ENCODE measurements at places on chromosomes 6 and 20. TPM values are rescaled to one million over a fixed set of nuclear protein-coding genes. Genes with fewer than 3 reads are reported as not detected.

The GMPR gene
- 4.4 TPM for total RNA-seq

The GTSF1L gene
- not detected for total RNA-seq

The EHMT2 gene
- total RNA-seq = 25.9 TPM

DNA sequence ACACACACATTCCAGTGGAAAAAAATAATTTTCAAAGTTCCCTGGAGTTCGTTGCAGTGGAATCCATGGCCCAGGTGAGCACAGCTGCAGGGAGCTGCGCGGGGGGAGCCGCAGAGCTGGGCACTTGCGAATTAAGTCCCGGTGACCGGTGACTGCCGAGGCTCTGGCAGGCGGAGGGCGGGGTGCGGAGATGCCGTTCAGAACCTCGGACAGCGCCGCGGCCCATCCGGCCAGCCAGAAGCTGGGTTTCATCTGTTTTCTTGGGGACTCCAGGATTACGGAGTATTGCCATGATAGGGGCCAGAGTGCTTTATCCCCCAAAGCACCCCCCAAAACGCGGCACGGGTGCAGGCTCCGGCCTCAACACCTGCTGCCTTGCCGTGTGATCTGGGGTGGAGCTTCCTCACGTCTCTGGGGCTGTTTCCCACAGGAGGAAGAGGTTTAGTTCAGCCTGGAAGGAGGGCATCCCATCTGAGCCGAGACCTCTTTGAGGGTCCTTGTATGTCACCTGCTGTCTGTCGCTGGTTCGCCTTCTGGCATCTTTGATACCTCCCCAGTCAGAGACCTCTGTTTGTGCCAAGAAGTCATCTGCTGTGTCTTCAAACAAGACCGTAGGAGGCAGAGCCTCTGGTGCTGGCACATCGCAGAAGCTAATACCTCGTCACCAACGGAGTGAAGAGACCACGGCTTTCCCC, 99.4 kb downstream of the YTHDF1 start:
- peaks cover 36% of the 10 kb centered on the region for H3K27me3 ChIP-seq
- H3K36me3 ChIP-seq = no peaks in the 10 kb centered on the region
- H3K4me3 ChIP-seq = no peak overlapping the region

GRCh38 chr6:107712665-107713551, 111.2 kb downstream of the SCML4 start:
- no peak overlapping the region for H3K4me3 ChIP-seq
- H3K4me1 ChIP-seq = peaks cover 24% of the 10 kb centered on the region
- H3K27me3 ChIP-seq = no peaks in the 10 kb centered on the region
- H3K27ac ChIP-seq = no peak overlapping the region
- no peaks in the 10 kb centered on the region for H3K36me3 ChIP-seq

DNA sequence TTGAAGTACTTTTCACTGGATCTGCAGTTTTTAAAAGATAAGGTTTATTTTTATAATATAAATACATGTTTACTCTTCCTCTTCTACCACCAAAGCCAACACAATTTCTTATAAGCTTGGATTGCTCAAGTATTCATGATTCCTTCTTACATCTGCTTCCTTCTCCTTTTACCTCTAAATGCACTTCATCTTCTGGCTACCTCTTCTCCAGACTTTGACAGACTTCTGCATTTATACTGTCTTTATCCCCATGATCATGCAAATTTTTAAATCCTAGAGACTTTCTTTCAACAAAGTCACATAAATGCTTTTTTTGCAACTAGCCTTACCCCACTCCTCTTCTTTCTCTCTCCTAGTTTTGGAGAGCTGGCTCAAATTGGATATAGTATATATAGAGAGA, 142.9 kb downstream of the TFAP2B start:
- H3K36me3 ChIP-seq = no peaks in the 10 kb centered on the region
- no peak overlapping the region for H3K4me3 ChIP-seq
- H3K4me1 ChIP-seq = no peaks in the 10 kb centered on the region
- no peak for DNase-seq

GRCh38 chr6:11096109-11096508, 2.5 kb downstream of the SMIM13 start:
- DNase-seq = peak; percentile 28
- no peak overlapping the region for H3K27ac ChIP-seq
- no peak overlapping the region for H3K4me3 ChIP-seq
- H3K4me1 ChIP-seq = peaks cover 14% of the 10 kb centered on the region
- H3K36me3 ChIP-seq = no peaks in the 10 kb centered on the region

- H3K4me3 ChIP-seq = no peak overlapping the region
- DNase-seq = no peak
- no peaks in the 10 kb centered on the region for H3K27me3 ChIP-seq
- peaks cover 17% of the 10 kb centered on the region for H3K4me1 ChIP-seq
Observed at GRCh38 chr20:13424174-13424833, 203.2 kb downstream of the ISM1 start.

DNA sequence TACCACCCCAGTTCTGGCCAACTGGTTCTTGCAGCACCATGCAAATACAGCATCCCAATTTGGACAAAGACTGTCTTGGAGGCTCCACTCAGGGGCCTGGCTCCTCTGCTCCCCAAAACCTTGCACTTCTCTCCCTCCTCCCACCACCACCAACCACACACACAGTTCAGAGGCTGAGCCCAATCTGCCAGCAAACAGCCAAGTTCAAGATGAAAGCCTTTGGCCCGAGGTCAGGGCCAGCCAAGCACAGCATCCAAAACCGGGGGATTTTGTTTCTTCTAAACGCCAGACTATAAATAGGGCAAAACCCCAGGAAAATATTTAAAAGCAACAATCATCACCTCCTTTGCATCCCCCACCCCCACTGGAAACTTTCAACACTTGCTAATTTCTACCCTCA, 5.7 kb downstream of the KCNK5 start:
- DNase-seq = no peak
- no peaks in the 10 kb centered on the region for H3K36me3 ChIP-seq
- peak overlapping the region; percentile 20 for H3K27ac ChIP-seq
- H3K4me1 ChIP-seq = peaks cover 3% of the 10 kb centered on the region
- no peak overlapping the region for H3K4me3 ChIP-seq

DNA sequence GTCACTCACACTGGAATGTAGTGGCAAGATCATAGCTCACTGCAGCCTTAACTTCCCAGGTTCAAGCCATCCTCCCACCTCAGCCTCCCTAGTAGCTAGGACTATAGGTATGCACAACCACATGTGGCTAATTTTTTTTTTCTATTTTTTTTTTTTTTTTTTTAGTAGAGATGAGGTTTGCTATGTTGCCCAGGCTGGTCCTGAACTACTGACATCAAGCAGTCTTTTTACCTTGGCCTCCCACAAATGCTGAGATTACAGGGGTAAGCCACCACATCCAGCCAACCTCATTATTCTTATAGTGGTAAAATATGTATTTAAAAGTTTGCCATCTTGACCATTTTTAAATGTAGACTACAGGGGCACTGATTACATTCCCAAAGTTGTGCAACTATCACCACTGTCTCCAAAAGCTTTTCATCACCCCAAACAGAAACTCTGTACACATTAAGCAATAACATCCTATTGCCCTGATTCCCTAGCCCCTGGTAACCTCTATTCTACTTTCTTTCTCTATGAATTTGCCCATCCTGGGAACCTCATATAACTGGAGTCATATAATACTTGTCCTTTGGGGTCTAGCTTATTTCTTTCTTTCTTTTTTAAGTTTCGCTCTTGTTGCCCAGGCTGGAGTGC, 268.0 kb upstream of the JARID2 start:
- no peaks in the 10 kb centered on the region for H3K27me3 ChIP-seq
- no peak for DNase-seq
- H3K4me3 ChIP-seq = no peak overlapping the region
- H3K27ac ChIP-seq = no peak overlapping the region
- H3K36me3 ChIP-seq = no peaks in the 10 kb centered on the region
- no peaks in the 10 kb centered on the region for H3K4me1 ChIP-seq

DNA sequence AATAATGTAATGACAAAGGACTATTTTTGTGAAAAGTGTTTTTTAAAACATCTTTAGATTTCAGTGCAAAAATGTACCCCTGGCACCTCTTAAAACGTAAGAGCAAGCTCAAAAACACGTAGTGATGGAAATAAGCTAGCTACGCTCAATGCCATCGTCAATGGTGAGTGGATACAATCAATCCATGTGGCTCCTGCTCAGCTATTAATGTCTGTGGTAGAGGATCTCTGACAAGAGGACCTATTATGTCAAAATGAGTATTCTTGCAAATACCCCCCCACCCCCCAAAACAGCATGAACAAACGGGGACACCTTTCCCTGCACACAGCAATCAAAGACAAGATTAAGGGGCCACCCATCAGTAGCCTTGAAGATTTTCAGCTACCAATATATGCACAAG, 65.1 kb upstream of the PTGIS start:
- H3K27ac ChIP-seq = no peak overlapping the region
- no peaks in the 10 kb centered on the region for H3K36me3 ChIP-seq
- no peak overlapping the region for H3K4me3 ChIP-seq
- no peak for DNase-seq
- H3K27me3 ChIP-seq = no peaks in the 10 kb centered on the region
- H3K4me1 ChIP-seq = peaks cover 43% of the 10 kb centered on the region

DNA sequence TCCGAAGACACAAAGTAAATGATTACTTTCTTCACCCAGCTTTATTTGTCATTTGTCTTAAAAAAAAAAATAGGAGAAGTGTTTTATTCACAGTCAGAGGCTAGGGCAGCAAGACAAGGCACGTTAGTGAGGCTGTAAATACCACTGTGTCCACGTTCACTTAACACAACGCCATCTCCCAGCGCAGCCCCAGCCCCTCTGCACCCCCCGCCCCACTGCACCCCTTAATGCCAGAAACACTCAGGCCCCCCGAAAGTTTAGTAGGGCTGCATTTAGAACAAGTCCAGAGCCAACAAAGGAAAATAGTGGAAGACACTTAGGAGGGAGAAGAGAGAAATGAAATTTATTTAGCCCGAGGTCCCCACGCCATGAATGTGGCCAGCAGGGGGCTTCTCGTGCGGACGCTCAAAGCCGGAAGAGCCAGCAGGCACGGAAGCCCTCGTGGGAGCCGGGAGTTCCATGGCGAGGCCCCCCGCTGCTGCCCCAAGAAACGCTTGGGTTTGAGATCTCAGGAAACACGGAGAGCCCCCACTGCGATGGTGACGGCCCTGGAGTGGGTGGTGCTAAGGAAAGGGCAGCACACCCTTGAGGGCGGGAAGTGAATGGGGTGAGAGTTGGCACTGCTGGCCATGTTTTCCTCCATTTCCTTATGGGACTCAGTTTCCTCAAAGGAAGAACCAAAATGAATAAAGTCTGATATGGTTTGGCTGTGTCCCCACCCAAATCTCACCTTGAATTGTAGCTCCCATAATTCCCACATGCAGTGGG, 50.2 kb downstream of the IYD start:
- DNase-seq = peak; percentile 77
- peaks cover 3% of the 10 kb centered on the region for H3K4me1 ChIP-seq
- H3K27ac ChIP-seq = peak overlapping the region; percentile 54
- H3K4me3 ChIP-seq = peak overlapping the region; percentile 25
- no peaks in the 10 kb centered on the region for H3K27me3 ChIP-seq

DNA sequence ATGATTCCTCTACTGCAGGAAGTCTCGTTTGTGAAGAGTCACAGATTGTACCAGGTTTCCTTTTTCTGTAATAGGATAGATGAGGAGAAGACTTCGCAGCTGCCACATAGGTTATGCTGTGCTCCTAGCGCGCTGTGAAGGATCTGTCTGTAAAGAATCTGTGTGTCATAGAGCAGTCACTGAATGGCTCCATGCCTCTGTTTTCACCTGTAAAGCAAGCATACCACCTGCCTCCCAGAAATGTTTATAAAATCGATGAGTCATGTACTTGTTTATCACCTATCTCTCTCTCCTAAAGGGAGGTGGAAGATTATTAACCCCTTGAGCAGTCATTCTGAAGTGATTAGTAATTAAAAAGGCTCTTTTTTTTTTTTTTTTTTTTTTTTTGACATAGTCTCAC, 86.6 kb downstream of the TFAP2B start:
- no peaks in the 10 kb centered on the region for H3K36me3 ChIP-seq
- no peaks in the 10 kb centered on the region for H3K27me3 ChIP-seq
- no peak overlapping the region for H3K27ac ChIP-seq
- H3K4me3 ChIP-seq = no peak overlapping the region

DNA sequence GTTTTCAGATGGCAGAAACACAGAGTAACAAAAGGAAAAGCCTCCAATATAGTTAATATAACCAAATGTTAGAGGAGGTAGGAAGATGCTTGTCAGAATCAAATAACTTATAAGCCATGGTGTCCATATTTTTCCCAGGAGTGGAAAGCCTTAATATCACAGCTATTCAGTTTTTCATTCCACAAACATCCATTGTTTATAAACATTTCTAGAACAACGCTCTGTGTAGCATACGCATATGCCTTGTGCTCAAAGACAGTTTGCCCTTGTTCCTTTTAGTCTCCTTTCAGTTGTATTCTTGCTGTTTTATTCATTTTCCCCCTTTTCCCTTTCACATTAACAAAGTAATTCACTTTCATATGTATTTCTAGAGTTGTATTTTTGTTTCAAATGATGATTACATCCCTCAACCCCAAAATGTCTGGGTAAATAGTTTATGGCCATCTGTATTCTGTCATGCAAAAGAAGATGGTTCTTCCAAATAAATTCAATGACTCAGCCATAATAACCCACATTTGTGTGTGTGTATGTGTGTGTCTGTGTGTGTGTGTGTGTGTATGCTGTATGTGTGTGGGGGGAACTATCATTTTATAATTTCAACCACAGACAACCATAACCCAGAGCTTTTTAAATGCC, 455.7 kb upstream of the SOX4 start:
- no peak for DNase-seq
- H3K27me3 ChIP-seq = no peaks in the 10 kb centered on the region
- H3K36me3 ChIP-seq = no peaks in the 10 kb centered on the region
- no peak overlapping the region for H3K27ac ChIP-seq
- no peaks in the 10 kb centered on the region for H3K4me1 ChIP-seq
- no peak overlapping the region for H3K4me3 ChIP-seq

DNA sequence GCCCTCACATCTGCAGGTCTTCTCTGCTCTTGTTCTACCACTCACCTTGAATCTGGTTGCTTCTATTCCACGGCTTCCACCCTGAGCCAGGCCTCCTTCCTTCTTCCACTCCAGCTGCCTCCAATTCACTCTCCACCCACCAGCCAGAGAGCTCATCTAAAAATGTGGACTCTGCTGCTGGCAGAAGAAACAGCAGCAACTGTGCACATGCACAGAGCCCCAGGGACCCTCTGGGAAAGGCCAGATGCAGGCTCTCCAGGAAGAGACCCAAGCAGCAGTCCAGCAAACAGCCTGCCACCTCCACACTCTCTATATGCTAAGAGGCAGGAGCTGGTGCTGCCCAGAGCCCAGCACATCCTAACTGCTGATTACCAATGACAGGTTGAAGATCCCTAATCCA, 162.6 kb upstream of the TOP1 start:
- H3K27ac ChIP-seq = no peak overlapping the region
- H3K27me3 ChIP-seq = no peaks in the 10 kb centered on the region
- H3K36me3 ChIP-seq = no peaks in the 10 kb centered on the region

DNA sequence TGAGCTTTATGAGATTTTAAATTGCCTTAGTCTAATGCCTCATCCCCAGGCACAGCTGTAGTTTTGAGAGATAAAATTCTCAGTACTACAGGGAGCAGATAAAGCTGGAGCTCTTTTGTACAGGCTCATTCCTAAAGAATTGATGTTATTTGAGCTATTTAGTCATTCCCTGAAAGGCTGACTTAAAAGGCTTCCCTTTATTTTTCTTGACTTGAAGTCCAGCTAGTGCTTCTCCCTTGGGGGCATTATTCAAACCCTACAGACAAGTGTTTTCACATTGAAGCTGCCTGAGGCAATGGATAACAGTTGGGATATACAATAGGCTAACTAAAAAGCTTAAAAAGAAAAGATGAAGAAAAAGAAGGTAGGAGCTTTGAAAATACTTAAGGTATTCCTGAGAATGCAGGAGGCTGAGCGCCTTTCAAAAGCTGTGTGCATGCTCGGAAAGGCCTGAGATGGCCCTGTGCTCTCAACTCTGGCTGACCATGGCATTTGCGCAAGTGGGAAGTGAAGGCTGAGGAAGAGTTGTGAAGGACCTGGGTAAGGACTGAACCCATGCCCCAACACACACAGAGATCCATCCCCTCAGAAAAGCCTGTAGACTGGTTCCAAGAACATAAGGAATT, 315.1 kb downstream of the SMOC2 start:
- no peaks in the 10 kb centered on the region for H3K36me3 ChIP-seq
- H3K27ac ChIP-seq = no peak overlapping the region
- no peaks in the 10 kb centered on the region for H3K4me1 ChIP-seq

All from transverse colon (tissue), 4 donors.